Stimulated activated CD4-positive, alpha-beta T cell treated with anti-CD3 and anti-CD28 coated beads, Interleukin-12 subunit alpha, Interleukin-12 subunit beta, amount 100 ng/mL, for 48 hours (primary cell): ENCODE measurements at places on chromosomes 1 and 21.

GRCh38 chr1:54463259-54464030 is 57.3 kb upstream of the SSBP3 start:
- no peak for DNase-seq

DNA sequence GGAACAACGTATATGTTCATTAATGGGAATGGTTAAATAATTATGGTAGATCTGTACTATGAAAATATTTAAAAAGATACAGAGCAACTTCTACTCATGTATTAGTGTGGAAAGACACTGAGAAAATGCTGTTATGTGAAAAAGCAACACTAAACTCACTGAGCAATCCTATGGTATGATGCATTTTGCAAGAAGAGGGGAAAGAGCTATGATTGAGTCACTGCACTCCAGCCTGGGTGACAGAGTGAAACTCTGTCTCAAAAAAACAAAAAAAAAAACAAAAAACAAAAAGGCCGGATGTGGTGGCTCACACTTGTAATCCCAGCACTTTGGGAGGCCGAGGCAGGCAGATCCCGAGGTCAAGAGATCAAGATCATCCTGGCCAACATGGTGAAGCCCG is 44.4 kb downstream of the ATP5PO start:
- no peak for DNase-seq

GRCh38 chr1:18597160-18598042 is 33.2 kb upstream of the PAX7 start:
- peak; percentile 30 for DNase-seq

DNA sequence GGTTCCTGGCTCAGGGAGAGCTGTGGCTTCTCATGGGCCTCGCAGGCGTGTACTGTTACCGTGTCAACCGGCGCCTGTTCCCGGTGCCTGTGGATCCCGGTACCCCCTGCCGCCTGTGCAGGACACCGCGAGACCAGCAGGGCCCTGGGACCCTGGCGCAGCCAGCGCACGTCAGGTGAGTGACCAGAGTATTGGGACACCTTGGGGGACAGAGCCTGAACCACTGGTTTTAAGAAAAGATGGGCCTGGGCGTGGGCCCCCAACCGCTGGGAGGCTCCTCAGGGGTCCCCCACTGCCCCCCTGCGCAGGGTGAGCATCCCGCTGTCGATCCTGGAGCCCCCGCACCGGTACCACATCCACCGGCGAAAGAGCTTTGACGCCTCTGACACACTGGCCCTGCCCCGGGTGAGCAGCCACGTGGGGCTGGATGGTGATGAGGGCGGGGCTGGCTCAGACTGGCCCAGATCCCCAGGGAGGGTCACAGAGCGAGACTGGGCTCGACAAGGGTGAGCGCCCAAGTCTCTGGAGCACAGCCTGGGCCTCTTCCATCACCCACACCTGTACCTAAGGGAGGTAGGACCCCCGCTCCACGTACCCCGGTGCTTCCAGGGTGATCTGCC is 10.5 kb downstream of the MIIP start:
- no peak for DNase-seq

- DNase-seq, result peak; percentile 25
Observed at GRCh38 chr1:112508278-112509004, at the start of gene WNT2B. WNT2B (plus strand) TSS chr1:112508965; CDS start chr1:112509263, 298 bp downstream.

DNA sequence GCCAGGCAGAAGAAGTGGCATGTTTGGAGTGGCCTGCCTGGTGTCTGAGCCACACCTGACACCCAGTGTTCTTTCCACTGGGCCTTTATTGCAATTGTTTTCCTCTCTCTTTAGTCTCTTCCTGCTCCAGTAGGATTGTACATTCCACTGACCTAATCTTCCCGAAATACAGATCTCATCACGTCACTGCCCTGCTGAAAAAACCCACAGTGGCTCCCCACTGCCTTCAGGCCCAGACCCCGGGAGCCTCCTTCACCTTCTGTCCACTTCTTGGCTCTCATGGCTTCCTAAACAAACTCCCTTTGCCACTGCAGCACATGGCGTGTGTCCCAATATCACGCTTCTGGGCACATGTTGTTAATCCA is 25.3 kb upstream of the ATP5PO start:
- no peak for DNase-seq

- no peak for DNase-seq
Observed at GRCh38 chr21:44709426-44710293, 1.7 kb downstream of the TSPEAR start.

DNA sequence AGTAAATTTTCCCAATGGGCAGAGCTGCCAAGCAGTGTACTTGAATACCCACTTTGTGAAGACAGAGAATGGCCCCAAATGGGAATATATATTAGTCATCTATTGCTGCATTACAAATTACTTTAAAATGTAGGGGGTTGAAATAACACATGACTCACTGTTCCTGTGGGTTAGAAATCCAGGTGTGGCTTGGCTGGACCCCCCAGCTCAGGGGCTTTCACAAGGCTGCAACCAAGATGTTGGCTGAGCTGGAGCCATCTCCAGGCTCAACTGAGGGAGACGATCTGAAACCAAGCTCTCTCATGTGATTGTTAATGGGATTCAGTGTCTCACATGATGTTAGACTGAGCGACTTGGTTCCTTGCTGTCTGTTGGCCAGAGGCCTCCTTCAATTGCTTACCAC is 33.4 kb upstream of the ARHGAP29 start:
- DNase-seq, result no peak

- DNase-seq, result no peak
Observed at GRCh38 chr1:56135069-56135863, 444.1 kb downstream of the PLPP3 start.

GRCh38 chr1:247430434-247430833 is 14.5 kb downstream of the NLRP3 start:
- DNase-seq, result no peak

- no peak for DNase-seq
Observed at GRCh38 chr1:63155437-63155836, 166.9 kb upstream of the FOXD3 start.

DNA sequence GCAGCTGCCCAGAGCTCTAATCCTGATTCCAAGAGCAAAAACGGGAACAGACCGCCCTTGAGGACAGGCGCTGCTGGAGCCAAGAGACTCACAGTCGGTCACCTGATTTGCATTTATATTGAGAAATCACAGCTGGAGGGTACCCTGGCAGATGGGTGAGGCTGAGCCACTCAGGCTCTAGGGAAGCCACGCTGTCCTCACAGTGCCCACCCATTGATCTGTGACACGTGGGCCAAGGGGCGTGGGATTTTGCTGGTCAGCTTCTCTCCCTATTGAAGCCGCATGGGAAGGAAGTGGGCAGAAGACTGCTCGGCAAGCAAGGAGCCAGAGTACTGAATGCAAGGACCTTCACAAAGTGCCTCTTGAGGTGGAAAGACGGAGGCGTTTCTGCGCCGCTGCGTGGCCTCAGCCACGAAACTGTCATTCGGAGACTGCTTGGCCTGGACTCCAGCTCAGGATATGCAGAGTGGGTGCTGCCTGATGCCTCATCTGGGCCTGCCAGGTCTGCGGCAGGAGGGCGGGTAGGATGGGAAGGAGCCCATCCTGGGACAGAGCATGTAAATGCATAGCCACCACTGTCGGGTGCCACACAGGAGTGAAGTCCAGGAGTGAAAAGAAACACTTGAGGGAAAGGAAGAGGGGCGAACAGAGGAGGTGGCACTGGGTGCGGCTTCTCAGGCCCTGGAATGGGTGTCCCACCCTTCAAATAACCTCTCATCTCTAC is 139.8 kb downstream of the PGBD5 start:
- DNase-seq, result no peak

DNA sequence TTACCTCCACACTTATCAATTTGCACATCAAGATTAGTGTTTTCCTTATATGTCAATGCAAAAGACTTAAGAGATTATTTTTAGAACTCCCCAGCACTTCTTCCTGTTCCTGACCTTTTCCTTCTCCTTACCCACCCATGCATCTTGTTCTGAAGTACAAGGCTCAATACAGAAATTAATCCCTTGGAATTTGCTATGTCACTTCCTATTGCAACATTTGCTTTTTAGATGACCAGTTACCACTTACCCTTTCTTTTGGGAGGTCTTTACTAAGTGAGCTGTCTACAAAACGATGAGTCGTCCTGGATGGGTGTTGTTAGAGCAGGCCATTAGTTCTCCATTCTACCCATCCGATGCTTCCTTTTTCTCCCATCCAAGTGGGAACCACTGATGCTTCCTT is 221.2 kb downstream of the FMN2 start:
- DNase-seq, result no peak

DNA sequence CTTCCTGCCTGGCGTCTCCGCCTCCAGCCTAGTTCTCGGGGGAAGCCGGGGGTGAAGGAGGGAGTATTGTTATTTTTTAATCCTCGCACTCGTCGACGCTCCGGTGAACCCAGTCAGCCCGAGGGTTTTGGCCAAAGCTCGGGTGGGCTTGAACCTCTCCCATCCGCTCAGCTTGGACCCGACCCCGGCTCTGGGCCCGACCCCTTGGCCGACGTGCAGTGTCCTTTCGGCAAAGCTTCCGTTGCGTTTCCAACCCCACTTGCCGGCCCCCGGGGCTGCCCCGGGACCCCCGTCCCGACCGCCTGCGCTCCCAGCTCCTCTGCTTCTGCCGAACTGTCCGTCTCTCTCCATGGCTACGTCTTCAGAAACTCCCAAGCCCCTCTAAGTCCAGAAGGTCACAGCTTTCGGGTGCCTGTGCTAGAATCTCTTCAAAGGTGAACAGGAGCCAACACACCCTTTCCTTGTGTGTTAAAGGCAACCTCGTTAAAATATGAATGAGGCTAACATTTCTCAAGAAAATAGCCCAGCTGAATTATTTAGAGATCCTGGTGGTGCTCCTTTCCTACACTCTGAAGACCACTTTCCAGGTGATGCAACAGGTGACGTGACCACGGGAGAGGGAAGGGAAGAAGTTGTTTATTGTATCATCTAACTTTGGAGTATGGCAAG is 647 bp downstream of the DESI2 start:
- DNase-seq, result no peak

GRCh38 chr1:91075233-91076135 is 53.6 kb upstream of the ZNF644 start:
- DNase-seq, result no peak

DNA sequence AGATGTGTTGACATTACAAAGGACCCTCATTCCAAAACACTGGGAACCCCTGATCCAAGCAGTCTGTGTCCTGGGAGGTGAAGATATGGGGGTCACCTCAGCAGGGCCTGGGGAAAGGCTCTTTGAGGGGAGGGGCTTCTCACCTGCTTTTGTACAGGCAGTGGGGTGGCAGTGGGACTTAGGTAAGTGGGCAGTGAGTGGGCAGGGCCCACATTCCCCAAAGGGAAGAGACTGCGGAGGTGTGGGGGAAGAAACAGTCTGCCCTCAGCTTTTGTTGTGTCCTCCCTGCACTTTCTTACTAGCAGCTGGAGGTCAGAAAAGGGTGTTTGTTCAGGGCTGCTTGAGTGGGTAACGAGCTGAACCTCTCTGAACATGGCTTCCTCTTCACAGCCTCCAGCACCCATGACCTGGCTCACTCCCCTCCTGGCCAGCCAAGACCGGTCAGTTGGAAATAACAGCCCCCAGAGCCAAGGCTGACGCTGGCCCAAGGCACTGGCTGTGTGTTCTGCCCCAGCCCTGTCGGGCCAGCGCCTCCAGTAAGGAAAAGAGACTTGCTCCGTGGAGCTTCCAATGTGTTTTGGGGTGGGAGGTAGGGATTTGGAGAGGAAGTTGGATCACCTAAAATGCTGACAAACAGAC is 173.5 kb downstream of the PSMG1 start:
- DNase-seq, result no peak

GRCh38 chr21:20270365-20271055 is 727.7 kb upstream of the NCAM2 start:
- DNase-seq, result no peak
